ENCODE measurements at places on chromosomes 1 and 21.

DNA sequence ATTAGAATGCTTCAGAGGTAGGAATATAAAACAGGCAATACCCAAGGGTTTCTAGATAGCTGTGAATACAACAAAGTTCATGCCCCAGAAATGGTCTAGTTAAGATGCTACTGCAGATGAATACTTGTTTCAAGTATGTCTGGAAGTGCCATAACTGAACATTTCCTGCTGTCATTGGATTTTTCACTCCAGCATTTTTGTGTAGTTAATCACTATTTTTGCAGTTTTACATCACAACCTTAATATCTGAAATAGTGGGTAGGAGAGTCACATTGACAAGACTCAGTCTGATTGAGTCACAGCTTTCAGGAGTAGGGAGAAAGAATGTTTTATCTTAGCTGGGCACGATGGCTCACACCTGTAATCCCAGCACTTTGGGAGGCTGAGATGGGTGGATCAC, 126.4 kb upstream of the C1orf21 start:
- no peak for DNase-seq

DNA sequence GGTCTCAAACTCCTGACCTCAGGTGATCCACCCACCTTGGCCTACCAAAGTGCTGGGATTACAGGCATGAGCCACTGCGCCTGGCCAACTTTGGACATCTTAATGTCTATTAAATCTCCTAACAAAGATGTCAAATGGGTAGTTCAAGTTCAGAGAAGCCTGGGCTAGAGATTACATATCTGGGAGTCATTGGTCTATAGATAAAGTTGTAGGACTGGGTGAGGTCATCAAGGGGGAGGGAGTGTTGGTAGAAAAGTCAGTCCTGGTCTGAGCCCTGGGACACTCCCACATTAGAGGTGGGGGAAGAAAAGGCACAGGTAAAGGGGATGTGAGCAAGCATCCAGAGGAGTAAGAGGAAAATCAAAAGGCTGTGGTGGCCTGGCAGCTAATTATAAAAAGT, 6.6 kb downstream of the UBIAD1 start:
- DNase-seq = no peak

DNA sequence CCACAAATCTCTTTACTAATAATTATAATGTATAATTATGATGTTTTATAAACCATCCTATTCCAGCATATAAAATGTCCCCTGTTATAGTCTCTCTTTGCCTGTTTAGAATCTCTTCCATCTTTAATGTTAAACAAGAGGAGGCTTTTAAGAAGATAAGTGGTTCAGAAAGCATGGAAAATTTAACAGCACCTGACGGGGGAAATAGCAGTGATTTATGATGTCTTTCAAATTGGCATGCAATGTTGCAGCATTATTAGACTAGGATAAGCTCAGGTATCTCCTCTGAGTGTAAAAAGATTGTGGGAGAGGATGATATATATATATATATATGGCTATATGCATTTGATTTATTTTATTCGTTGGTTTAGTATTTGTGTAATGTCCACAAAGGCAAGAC, 24.4 kb downstream of the GIPC2 start:
- no peak for DNase-seq

DNA sequence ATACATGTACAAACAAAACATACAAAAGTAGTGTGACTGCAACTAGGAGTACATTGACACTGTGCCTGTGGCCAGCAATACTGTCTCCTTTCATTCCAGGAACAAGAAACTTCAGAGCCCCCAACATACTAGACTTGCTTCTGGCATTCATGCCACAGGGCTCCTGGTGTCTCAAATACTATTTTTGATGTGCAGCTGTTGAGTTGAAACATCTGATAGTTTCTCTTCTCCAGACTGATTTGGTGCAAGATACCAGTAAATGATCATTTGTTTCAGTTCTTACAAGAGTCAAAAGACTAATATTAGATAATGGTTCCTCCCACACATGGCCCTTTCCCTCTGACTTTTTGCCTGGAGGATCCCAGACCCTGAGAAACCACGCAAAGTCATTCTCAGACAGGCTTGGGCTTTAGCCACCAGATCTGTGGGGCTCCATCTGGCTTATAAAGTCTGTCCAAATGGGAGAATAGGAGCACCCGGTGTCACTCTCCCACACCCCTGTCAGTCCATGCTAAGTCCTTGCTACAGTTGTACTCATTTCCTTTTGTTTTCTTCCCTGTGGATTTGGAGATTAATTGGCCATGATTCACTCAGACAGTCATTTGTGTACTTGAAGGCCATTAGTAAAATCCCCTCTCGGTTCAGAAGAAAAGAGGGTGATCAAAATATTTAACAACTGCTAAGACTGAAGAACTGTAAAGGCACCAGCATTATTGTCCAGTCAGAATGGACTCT, 163.5 kb upstream of the RUNX1 start:
- no peak for DNase-seq

DNA sequence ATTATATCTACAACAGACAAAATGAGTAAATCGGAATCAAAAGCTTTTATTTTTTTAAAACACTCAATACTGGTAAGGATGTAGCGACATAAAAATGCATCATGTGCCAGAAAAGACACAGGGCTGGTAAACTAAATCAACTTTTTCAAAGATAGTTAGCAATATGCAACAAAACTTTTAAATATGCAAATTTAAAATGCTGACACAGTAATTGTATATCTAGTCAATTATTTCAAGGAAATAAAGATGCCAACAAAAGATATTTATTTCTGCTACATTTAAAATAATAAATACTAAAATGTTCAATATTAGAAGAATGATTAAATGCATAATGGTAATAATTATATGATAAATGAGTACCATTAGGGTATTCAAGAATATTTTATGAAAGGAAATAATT, 295.1 kb downstream of the SMYD3 start:
- no peak for DNase-seq

GRCh38 chr21:45299864-45300785, 12.4 kb upstream of the POFUT2 start:
- DNase-seq = no peak

DNA sequence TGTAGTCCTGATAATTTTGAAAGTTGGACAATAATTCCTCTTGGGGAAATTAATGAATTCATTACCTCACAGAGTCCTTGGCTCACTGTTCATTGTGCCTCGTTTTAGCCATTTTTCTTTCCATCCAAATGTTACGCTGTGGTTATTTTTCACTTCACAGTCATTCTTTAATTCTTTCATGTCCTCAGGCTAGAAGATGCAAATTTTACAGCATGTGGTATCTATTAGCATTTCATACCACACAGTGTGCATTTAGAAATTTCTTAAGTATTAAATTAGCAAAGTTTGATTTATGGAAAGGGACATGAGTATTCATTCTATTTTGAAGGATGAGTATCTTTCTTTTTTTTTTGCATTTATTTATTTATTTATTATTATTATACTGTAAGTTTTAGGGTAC, 18.4 kb downstream of the OR2L3 start:
- no peak for DNase-seq

- no peak for DNase-seq
Measured at GRCh38 chr21:29462479-29462878, 163.8 kb downstream of the BACH1 start.

DNA sequence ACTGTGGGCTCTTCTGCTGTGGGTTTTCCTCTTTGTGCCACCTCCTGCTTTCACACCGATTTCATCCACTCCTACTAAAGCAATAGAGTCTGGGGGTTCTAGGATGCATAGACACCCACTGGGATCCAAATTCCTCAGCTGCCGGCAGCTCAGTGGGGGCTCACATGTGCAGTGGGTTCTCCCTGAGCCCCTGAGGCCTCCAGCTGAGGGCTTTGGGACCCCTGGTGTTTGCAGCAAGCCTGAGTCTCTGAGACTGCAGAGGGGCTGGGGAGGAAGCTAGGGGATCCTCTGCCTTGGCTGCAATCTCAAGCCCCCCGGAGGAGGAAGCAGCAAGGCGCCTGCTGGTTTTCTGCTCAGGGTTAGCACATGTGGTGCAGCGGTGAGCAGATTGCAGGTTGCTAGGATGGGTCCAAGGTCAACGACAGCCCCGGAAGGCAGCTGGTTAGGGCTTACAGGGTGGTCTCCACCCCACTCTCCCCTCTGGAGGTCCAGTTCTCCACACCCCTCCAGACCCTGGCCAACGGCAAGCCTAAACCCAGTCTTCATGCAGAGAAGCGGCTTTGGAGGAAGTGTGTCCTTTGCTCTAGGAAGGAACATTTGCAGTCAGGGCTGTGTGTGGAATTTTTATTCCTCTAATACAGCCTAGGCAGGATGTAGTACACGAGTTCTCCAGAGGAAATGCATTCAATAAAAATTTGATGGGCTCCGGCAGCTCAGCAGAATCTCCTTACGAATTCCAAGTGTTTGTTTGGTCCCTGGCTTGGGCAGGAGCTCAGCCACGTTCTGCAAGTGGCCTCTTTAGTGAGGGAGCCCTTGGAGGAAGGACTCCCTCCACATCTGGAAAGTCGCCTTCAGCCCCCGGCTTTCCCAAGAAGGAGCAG, 269.1 kb upstream of the VAMP3 start:
- DNase-seq = no peak

GRCh38 chr1:218049641-218050040, 235.5 kb upstream of the RRP15 start:
- no peak for DNase-seq

DNA sequence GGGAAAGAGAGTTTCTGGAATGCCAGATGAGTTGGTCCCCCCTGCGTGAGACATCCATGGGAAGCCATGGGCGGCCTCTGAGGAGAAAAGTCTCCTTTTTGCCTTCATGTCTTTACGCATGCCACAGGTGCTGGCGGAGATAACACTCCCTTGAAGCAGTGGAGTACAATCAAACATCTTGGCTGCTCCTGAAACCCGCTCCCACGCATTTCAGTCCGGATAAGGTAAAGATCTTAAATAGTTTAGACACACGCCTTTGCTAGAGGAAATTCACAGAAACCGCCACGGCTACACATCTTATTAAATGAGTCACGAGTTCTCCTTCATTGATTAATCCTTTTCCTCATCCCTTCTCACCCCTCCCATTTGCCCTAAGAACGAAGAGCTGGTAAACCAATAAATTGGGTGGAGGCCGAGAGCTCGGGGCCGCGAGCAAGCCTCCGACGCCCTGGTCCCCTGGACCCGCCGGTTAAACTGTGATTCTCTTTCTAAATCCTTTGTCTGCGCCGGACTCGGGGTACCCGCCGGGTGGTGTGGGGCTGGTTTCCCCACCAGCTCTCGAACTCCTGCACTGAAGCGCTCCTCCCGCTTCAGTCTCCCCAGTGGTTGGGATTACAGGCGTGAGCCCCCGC, 6.6 kb upstream of the ZNF669 start:
- no peak for DNase-seq

GRCh38 chr1:1620433-1621139, 5.3 kb downstream of the MIB2 start:
- no peak for DNase-seq

DNA sequence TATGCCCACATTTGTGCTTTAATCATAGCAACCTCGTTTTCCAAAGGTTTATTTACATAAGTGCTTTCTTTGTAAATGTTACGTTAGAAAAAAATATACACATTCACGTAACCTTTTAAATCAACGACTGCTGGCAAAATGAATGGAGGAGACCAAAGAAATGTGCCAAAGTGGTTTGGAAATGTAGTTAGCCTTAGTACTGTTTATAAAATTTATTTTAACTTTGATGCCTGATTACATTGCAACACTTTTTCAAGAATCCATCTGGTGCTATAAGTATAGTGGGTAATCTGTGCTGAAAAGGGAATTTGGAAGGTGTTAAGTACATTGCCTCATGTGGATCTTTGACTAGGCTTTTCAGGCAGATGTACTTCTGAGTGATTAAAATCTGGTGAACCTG, 108.9 kb downstream of the IFI44 start:
- no peak for DNase-seq

Measured in NCI-H2081 (cell line).